ENCODE measurements at places on chromosomes 6 and 20.

- no peak for DNase-seq
Measured at GRCh38 chr6:138666636-138667035, 106.9 kb upstream of the CCDC28A start.

DNA sequence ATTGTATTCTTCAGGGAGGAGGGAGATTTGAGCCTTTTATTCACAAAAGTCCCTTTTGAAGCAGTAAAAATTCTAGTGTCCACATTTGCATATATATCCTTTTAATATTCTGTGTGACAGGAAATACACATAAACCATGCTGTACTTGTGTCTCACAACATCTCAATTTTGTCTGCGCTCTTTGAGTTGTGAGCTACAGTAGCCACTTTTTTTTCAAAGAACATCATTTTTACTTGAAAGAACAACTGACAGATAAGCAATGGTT, 21.3 kb downstream of the LMBRD1 start:
- DNase-seq, result no peak

- DNase-seq, result no peak
Measured at GRCh38 chr6:21588481-21589351, 4.8 kb upstream of the SOX4 start.

GRCh38 chr6:119096721-119097565, 18.5 kb upstream of the FAM184A start:
- DNase-seq, result no peak

- DNase-seq, result no peak
Measured at GRCh38 chr20:35312318-35312717, 20.1 kb upstream of the FAM83C start.

GRCh38 chr6:127100510-127101140, 17.8 kb upstream of the RSPO3 start:
- no peak for DNase-seq

DNA sequence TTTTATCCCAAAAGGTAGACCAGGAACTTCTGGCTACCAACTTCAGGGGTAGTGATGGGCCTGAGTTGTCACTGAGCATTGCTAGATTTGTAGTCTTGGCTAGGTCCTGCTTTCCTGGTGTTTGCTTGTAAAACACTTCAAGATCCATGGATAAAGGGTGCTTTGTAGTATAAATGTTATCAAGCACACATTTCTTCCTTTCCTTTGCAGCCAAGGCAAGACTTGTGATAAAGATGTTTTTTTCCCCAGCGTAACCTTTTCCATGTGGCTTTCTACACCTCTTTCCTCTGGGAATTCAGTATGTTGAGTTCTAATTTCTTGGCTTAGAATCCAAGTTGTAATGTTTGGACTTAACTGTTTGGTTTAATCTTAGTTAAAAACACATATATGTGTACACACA, 122.8 kb upstream of the CLDN20 start:
- no peak for DNase-seq

All from activated naive CD4-positive, alpha-beta T cell (primary cell).